Activated CD8-positive, alpha-beta T cell treated with anti-CD3 and anti-CD28 coated beads for 36 hours (primary cell): ENCODE measurements at places on chromosomes 3 and 15. TPM values are rescaled to one million over a fixed set of nuclear protein-coding genes. Genes with fewer than 3 reads are reported as not detected.
A peak's percentile ranks its signal among the peaks of the same experiment; 100 is the strongest.

- no peaks in the 10 kb centered on the region for H3K27me3 ChIP-seq
- H3K36me3 ChIP-seq, result peaks cover 59% of the 10 kb centered on the region
- peak overlapping the region; percentile 82 for H3K27ac ChIP-seq
Measured at GRCh38 chr3:4856564-4856963, 122.7 kb upstream of the BHLHE40 start.

The ZNF502 gene
- total RNA-seq, result 2.0 TPM

DNA sequence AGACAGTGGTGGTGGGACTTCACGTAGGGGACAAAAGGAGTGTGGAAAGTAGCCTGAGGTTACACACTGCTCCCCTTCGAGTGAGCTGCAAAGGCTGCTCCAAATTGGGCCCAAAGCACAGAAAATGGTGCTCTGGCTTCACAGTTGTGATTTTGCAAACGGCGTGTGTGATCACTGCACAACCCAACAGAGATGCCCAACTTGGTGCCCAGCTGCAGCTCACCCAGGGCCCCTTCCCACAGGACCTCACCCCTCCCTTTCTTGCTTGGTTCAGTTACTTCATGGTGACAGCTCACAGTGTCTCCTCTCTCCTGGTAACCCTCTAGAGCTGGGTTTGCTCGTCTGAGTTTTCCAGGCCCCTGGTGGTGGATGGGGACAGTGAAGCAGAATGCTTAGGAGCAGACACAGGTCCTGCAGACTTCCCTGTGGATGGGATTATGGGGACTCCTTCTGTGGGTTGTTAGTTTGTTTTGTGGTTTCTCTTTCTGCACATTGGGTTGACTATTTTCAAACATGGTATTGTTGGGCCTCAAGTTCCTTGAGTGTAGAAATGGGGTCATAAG, 98.3 kb downstream of the TOP2B start:
- no peaks in the 10 kb centered on the region for H3K36me3 ChIP-seq
- no peaks in the 10 kb centered on the region for H3K4me1 ChIP-seq
- no peaks in the 10 kb centered on the region for H3K27me3 ChIP-seq
- DNase-seq, result no peak
- H3K27ac ChIP-seq, result no peak overlapping the region

DNA sequence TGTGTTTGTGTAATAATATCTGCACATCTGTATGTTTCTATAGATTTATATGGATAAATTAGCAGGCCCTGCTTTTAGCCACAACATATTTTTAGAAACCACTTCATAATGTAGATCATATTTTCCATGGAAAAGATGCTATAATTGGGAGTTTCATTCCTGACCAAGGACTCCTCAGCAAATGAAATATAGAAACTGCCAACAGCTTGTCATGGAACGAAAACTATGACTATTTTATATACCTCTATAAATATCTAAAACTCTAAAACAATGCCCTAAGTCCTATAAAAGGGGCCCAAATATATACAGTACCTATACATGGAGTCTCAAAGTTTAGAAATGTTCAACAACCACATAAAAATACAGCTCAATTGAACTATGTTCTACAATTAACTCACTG, 27.9 kb downstream of the EID1 start:
- H3K27ac ChIP-seq, result peak overlapping the region; percentile 67
- no peak overlapping the region for H3K4me3 ChIP-seq
- peaks cover 2% of the 10 kb centered on the region for H3K27me3 ChIP-seq
- H3K36me3 ChIP-seq, result no peaks in the 10 kb centered on the region
- DNase-seq, result no peak

DNA sequence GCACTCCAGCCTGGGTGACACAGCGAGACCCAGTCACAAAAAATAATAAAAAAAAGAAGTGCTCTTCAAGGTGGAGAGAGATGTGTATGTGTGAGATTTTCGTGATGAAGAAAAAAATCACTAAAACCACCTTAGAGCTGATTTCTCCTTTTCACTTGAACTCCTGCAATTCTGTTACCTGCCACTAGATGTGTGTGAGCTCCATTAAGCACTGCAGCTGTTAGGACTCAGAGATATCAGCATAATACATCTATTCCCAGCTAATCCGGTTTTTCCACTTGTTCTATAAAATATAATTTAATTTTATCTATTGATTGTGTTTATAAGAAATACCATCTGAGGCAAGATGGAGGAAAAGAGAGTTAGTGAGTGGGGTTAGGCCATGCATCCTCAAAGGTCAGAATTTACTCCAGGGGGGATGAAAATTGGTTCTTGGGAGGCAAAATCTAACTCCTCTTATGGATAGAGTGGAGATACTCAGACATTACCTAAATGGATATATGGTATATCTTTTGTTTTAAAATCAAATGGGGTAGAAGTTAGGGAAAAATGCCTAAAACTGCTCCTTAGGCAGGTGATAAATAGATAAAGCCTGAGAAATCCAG, 152.7 kb downstream of the IL20RB start:
- no peak overlapping the region for H3K4me3 ChIP-seq
- DNase-seq, result no peak

GRCh38 chr15:51775967-51776816, 24.8 kb downstream of the TMOD2 start:
- peaks cover 6% of the 10 kb centered on the region for H3K4me1 ChIP-seq
- peak; percentile 62 for DNase-seq
- no peaks in the 10 kb centered on the region for H3K27me3 ChIP-seq
- no peak overlapping the region for H3K4me3 ChIP-seq

The CAND2 gene
- 1.5 TPM for total RNA-seq

The CCDC54 gene
- not detected for total RNA-seq

DNA sequence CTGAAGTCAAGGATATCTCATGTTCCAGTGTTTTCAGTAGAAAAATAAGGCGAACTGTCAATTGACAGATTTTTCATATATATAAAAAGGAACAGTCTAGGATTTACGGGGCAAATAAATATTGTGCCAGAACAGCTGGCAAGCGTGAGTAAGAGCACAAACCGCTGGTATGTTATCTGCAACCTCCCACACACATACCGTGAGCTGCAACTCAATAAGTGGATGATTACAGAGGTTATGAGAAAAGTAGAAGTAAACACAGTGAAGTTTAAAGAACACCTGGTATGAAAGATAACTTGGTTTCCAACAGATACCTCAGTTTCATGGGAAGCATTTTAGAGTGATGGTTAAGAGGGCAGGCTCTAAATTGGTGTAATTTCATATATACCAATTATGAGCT, 733.4 kb downstream of the TUSC7 start:
- no peaks in the 10 kb centered on the region for H3K4me1 ChIP-seq
- DNase-seq, result no peak

GRCh38 chr3:185711255-185711870, 113.5 kb downstream of the IGF2BP2 start:
- H3K4me1 ChIP-seq, result no peaks in the 10 kb centered on the region
- DNase-seq, result no peak
- H3K36me3 ChIP-seq, result no peaks in the 10 kb centered on the region
- no peak overlapping the region for H3K4me3 ChIP-seq

DNA sequence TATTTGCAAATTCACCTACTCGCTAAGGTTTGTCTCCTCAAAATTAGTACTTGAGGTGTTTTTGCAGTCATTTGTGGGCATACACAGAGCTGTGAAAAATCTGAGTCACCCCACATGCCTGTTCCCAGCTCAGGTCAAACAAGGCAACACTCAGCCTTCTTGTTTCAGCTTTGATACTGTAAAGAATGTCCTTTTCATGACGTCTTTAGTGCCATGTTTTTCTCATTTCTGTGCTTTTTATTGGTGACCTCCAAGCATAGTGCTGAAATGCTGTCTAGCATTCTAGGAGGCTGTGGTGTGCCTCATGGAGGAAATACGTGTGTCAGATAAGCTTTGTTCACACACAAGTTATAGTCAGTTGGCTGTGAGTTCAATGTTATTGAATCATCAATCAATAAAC, 8.8 kb downstream of the CAPN3 start:
- no peaks in the 10 kb centered on the region for H3K4me1 ChIP-seq
- no peak overlapping the region for H3K27ac ChIP-seq
- no peaks in the 10 kb centered on the region for H3K27me3 ChIP-seq
- no peaks in the 10 kb centered on the region for H3K36me3 ChIP-seq

GRCh38 chr3:157672061-157672460, 168.8 kb upstream of the VEPH1 start:
- H3K27ac ChIP-seq, result no peak overlapping the region
- no peaks in the 10 kb centered on the region for H3K36me3 ChIP-seq
- no peak overlapping the region for H3K4me3 ChIP-seq
- no peaks in the 10 kb centered on the region for H3K27me3 ChIP-seq
- DNase-seq, result no peak
- no peaks in the 10 kb centered on the region for H3K4me1 ChIP-seq

GRCh38 chr3:171654326-171654725, 156.0 kb downstream of the PLD1 start:
- H3K27ac ChIP-seq, result no peak overlapping the region
- H3K4me3 ChIP-seq, result no peak overlapping the region
- DNase-seq, result no peak
- no peaks in the 10 kb centered on the region for H3K4me1 ChIP-seq
- H3K27me3 ChIP-seq, result no peaks in the 10 kb centered on the region

The CCR8 gene
- 0.34 TPM for total RNA-seq

The RAD51 gene
- 66.5 TPM for total RNA-seq

- peaks cover 52% of the 10 kb centered on the region for H3K4me1 ChIP-seq
- DNase-seq, result no peak
- H3K27ac ChIP-seq, result no peak overlapping the region
- H3K4me3 ChIP-seq, result no peak overlapping the region
- no peaks in the 10 kb centered on the region for H3K27me3 ChIP-seq
- H3K36me3 ChIP-seq, result no peaks in the 10 kb centered on the region
Measured at GRCh38 chr3:177352424-177352823, 155.1 kb upstream of the TBL1XR1 start.

DNA sequence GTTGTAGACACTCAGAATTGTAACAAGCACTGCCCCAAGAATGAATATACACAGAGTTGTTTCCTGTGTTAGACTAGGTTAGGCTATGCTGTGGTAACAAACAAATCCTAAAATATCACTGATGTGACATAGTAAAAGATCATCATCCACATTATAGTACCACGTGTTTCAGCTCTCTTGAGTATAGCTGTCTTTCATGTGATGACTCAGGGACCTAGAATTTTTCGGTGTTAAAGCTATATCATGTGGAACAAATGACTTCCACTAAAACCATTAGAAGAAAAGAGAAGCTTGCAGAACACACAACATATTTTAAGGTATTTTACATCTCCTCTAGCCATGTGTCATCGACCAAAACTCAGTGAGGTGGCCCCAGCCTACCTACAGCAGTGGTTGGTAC, 307.9 kb upstream of the RBMS3 start:
- DNase-seq, result peak; percentile 12
- peaks cover 3% of the 10 kb centered on the region for H3K4me1 ChIP-seq
- H3K27ac ChIP-seq, result no peak overlapping the region
- H3K36me3 ChIP-seq, result peaks cover 2% of the 10 kb centered on the region
- H3K27me3 ChIP-seq, result peaks cover 3% of the 10 kb centered on the region

The ABCC5 gene
- total RNA-seq, result 16.2 TPM

- no peak overlapping the region for H3K4me3 ChIP-seq
- no peak for DNase-seq
- no peak overlapping the region for H3K27ac ChIP-seq
- H3K4me1 ChIP-seq, result no peaks in the 10 kb centered on the region
Measured at GRCh38 chr3:73203633-73204032, 142.2 kb downstream of the EBLN2 start.

DNA sequence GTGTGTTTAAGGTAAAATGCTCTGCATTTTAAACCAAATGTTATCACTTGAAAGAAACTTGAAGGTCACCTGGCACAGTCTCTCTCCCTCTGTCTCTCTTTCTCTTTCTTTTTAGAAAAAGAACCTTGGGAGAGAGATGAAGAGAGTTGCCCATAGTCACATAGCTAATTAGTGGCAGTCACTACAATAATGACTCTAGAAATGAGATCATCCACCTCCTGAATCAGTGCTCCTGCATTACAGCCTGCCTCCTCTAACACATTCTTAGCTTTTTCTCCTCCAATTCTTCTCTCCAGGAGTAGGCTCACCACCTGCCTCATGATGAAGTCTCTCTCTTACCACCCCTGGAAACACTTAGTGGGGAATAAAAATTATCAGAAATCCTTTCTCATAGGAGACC, 2.5 kb downstream of the MYH15 start:
- no peaks in the 10 kb centered on the region for H3K4me1 ChIP-seq
- no peak overlapping the region for H3K27ac ChIP-seq
- no peak for DNase-seq
- no peak overlapping the region for H3K4me3 ChIP-seq

- peaks cover 11% of the 10 kb centered on the region for H3K36me3 ChIP-seq
- no peaks in the 10 kb centered on the region for H3K27me3 ChIP-seq
- peaks cover 13% of the 10 kb centered on the region for H3K4me1 ChIP-seq
- H3K27ac ChIP-seq, result peak within 1 kb of the TSS; percentile 98
- peak; percentile 100 for DNase-seq
Measured at GRCh38 chr3:172750368-172751174, at the start of gene ECT2. TSS of gene ECT2 (plus strand) at chr3:172750726. CDS start at chr3:172754531, 3,805 bp downstream.

The RARRES1 gene
- total RNA-seq, result not detected

The CLN6 gene
- 43.1 TPM for total RNA-seq

DNA sequence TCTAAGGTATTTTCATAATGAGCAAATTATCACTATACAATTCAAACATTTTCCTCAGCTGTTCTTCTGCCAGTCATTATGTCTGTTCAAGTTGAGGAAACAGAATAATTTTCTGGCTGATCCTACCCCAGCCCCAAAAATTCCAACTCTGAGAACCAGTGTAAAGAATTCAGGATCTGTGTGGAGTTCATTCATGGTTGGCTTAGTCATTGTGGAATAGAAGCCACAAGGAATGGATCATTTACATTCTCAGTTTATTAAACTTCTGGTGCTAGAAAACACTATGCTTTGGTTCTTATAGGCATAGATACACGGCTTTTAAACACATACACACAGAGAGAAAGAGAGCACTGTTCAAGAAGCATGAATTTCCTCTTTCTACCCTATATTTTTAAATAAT, 134.6 kb downstream of the CMSS1 start:
- H3K4me1 ChIP-seq, result peaks cover 2% of the 10 kb centered on the region
- H3K27ac ChIP-seq, result no peak overlapping the region
- H3K36me3 ChIP-seq, result no peaks in the 10 kb centered on the region
- H3K27me3 ChIP-seq, result no peaks in the 10 kb centered on the region
- DNase-seq, result no peak
- H3K4me3 ChIP-seq, result no peak overlapping the region

The LRRN1 gene
- 0.98 TPM for total RNA-seq

GRCh38 chr3:48598323-48599076, 3.4 kb upstream of the COL7A1 start:
- no peak overlapping the region for H3K4me3 ChIP-seq
- H3K27me3 ChIP-seq, result peaks cover 7% of the 10 kb centered on the region
- H3K36me3 ChIP-seq, result peaks cover 22% of the 10 kb centered on the region
- no peak for DNase-seq
- H3K27ac ChIP-seq, result no peak overlapping the region

DNA sequence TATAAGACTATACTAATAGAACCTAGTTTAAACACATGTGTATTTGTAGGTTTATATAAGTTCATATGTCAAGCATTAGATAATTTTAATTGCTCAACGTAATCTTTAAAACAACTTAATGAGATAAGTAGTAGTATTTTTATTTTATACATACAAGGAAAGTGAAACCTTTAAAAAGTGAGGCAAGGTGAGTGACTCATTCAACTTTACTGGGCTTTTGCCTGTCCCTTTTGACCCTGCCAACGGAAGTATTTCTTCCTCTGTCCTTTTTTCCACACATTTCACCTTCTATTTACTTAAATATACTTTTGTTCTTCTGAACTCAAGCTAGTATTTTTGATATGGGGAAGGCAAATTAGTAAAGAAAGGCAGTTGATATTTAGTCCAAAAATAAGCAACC, 78.5 kb downstream of the KBTBD8 start:
- H3K4me1 ChIP-seq, result peaks cover 14% of the 10 kb centered on the region
- peaks cover 2% of the 10 kb centered on the region for H3K27me3 ChIP-seq
- H3K4me3 ChIP-seq, result no peak overlapping the region

- H3K27me3 ChIP-seq, result no peaks in the 10 kb centered on the region
- peaks cover 90% of the 10 kb centered on the region for H3K4me1 ChIP-seq
- peak overlapping the region; percentile 54 for H3K27ac ChIP-seq
- no peak overlapping the region for H3K4me3 ChIP-seq
- DNase-seq, result no peak
Measured at GRCh38 chr15:28901987-28902745, 16.4 kb downstream of the APBA2 start.
